ENCODE measurements at places on chromosomes 3 and 15.

- no peak for DNase-seq
Measured at GRCh38 chr3:43001556-43002121, 22.5 kb downstream of the GASK1A start.

GRCh38 chr15:63986751-63987341, 59.4 kb downstream of the DAPK2 start:
- DNase-seq, result no peak

DNA sequence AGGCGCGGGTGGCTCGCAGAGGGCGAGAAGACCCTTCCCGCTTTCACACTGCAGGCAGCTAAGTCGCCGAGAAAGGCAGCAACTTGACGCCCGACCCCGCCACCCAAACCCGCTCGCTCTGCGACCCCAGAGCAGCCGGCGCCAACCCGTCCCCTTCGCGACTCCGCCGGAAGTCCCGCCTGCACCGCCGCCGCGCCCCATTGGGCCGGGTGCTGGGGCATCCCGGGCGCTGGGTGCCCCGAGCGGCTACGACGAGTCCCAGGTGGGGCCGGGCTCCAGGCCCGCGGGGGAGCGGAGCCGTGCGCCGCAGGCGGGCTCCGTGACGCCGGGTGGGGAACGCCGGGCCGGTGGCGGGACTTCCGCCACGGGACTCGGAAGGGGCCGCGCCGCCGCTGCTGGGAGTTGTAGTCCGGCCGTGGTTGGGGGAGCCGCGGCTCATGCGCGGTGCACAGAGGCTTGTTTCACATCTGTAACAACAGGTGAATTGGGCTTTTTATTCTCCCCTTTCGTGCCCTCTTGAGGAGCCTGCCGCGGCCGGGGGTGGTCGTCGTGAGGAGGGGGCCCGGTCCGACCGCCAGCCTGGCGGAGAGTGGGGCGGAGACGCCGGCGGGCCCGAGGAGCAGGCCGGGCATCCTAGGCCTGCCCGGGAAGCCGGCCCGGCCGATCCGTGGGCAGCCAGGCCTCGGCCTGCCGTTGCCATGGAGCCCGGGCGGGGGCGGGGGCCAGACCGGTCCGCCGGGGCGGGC, at the start of gene DHX30:
Gene DHX30 (plus strand): TSS at position 405 of the 746 bp plus-strand sequence. CDS start 7,546 bp downstream, outside the sequence.
- peak; percentile 87 for DNase-seq

GRCh38 chr15:79400650-79401049, 31.5 kb upstream of the MINAR1 start:
- DNase-seq, result no peak

GRCh38 chr15:40263024-40263754, 19.7 kb downstream of the ANKRD63 start:
- DNase-seq, result no peak

DNA sequence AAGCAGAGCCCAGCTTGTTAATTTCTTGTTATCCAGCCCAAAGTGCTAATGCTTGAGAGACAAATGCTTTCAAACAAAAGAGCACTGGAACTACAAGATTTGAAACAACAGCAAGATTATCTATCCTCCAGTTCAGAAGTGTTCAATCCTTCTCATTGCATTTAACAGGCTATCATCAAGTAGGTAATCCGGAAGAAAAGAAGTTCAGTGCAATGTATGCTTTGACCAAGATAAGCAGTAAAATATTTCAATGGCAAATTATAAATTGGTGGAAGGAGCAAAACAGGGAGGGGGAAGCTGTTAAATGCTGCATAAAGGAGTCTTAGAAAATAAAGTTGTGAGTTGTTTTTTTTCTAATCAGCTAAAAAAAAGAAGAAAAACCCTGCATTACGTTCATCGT, 8.8 kb downstream of the LRIG1 start:
- no peak for DNase-seq

DNA sequence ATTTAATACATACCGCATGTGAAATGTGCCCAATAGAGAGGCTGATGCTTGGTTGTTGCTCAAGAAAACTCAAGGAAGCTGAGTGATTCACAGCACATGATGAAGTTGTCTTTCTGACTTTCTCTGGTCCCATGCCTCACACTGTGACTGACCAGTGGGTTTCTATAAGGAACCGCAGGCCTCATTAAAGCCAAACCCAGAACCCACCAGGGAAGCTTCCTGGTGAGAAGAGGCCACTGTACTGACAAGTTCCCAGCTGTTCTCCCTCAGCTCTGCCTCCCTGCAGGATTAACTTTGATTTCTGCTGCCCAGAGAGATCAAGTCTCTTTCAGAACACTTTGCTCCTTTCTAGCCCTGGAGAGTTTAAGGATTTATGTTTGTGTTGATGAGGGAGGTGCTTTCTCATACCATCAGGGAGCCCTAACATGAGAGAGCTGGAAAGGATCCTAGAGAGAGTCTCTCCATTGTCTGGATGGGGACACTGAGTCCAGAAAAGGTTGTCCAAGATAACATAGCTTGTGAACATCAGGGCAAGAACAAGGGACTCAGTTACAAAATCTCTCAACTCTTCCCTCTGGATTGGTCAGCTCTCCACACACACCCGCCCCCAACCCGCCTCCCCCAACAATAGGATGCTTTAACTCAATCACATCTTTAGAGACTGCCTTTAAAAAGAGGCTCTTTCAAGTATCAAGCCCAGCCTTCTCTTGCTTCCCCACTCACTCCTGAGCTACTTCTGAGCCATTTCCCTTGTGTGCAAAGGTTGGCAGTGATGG, 303.2 kb upstream of the TLE3 start:
- DNase-seq, result no peak

- no peak for DNase-seq
Measured at GRCh38 chr3:125552401-125552800, 32.4 kb upstream of the SNX4 start.

- DNase-seq, result no peak
Measured at GRCh38 chr3:65950340-65951326, 88.1 kb downstream of the MAGI1 start.

DNA sequence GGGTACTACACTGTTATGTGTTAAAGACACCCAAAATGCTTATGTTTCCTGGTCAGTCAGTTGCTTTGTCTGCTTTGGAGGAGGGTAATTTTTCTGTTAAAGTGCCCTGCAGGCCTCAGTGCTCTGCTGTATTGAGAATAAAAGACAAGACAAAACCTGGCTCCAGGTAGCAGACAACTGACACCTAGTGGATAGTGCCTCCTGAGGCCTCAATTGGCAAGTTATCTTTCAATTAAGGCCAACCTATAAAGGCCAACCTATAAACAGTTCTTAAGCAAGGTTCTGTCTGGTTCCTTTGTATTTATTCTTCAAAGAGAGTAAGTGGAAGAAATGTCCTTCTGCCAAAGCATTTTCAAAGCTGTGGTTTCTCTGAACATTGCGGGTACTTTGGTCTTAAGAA, 773.8 kb downstream of the MECOM start:
- DNase-seq, result no peak

DNA sequence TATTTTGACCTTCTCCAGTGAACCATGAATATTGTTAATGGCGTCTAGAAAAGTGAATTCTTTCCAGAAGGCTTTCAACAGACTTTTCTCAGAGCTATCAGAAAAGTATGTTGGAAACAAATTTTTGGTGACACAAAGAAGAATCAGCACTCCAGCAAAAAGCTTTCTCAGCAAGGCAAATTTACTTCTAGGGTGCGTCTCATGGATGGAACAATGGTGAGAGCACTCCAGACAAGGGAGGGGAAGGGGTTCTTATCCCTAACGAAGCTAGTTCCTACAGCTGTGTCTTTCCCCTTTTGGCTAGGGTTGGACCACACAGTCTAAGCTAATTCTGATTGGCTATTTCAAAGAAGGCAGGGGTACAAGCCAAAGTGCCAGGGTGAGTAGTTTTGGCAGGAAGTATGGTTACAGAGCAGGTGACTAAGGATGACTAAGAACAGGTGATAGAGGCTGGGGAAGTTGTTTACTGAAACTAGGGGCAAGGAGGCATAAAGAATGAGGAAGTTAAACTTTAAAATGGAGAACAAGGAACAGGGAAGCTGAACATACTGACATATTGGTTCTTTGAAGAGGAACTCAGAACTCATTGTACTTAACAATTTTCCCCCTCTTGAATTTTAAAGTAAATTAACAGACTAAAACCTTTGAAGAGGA, 959.8 kb downstream of the NAALADL2 start:
- DNase-seq, result no peak

GRCh38 chr3:192516820-192517219, 210.5 kb downstream of the FGF12 start:
- DNase-seq, result no peak

- DNase-seq, result peak; percentile 64
Measured at GRCh38 chr3:37243820-37244748, 69.7 kb upstream of the LRRFIP2 start.

GRCh38 chr3:99730870-99731269, 86.8 kb upstream of the CMSS1 start:
- DNase-seq, result no peak

- peak; percentile 56 for DNase-seq
Measured at GRCh38 chr3:135229018-135229495, 434.0 kb downstream of the EPHB1 start.

- DNase-seq, result no peak
Measured at GRCh38 chr3:134833453-134834163, 38.5 kb downstream of the EPHB1 start.

- no peak for DNase-seq
Measured at GRCh38 chr15:63763476-63764123, 70.1 kb downstream of the HERC1 start.

GRCh38 chr15:81485806-81486205, 111.8 kb upstream of the TMC3 start:
- peak; percentile 2 for DNase-seq

DNA sequence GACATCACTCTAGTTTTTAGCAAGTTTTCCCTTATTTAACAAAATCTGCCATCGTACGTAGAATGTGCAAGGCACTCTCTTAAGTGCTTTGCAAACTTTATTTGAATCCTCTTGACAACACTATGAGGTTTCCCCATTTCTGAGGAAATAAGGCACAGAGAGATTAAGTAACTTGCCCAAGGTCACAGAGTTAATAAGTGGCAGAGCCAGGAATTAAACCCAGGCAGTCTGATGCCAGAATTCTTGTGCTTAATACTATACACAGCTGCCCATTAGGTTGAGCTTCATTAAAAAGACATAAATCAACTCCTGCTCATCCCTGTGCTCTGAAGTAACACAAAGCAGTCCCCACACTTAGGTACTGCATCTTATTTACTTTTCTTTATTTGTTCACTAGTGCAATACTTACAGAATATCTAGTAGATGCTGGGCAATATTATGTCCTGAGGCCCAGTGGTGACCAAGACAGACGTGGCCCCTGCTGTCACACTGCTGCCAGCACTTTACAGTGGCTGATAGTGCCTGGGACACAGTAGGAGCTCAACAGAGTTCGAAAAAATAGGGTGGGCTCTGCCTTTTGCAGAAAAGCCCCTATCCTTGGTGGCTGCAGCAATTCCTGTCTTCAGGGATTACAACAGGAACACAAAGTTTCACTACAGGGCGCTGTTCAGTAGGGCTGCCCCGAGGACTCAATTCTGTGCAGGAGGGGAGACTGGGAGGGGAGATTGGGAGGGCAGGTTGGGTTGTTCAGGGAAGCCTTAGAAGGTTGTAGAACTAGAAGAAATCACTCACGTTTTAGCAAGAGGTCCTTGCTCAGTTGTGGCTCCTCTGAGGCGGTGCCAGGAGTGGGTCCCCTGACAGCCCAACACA, 138.3 kb upstream of the TPM1 start:
- no peak for DNase-seq

DNA sequence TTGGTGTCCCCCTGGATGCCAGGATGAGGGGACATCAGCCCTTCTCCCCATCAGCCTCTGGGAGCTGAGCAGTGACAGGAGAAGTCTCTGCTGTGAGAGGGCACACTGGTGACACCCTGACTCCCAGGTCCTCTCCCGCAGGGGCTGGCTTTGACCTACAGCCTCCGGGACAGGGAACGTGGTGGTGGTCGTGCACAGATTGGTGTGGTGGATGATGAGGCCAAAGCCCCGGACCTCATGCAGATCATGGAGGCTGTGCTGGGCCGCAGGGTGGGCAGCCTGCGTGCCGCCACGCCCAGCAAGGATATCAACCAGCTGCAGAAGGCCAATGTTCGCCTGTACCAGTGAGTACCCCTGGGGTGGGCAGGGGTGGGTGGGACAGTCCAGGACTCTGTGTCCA, 6.8 kb downstream of the VILL start:
- no peak for DNase-seq

DNA sequence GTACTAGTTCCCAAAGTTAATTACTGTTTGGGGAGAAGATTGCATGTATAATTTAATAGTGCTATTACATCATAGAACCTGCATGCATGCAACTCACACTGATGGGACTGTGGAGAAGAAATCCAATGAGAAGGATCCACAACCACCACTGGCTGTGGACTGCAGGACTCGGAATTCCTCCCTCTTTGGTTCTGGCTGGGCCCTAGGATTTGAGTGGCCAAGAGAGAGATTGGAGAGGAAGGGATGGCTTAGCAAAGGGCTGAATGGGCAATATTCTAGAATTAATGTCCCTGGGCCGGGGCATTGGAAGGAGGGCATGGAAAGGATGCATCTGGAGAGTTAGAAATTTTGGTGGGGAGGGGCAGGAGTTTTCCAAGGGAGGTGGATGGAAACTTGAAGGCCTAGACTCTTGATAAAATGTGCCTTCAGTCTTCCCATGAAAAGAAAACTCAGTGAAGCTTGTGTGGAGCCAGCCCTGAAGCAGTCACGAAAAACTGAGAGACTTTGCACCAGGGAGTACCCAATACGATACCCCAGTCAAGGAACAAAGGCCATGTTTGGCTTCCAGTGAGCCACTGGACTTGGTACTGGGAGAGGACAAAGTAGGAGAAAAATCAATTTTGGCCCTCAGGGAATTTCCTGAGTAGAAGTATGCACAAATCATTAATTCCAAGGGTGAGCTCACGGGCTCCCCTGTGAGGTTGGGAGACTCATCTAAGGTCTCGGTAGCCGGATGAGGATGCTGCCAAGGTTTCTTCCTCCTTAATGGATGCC, 31.4 kb upstream of the TPM1 start:
- no peak for DNase-seq

DNA sequence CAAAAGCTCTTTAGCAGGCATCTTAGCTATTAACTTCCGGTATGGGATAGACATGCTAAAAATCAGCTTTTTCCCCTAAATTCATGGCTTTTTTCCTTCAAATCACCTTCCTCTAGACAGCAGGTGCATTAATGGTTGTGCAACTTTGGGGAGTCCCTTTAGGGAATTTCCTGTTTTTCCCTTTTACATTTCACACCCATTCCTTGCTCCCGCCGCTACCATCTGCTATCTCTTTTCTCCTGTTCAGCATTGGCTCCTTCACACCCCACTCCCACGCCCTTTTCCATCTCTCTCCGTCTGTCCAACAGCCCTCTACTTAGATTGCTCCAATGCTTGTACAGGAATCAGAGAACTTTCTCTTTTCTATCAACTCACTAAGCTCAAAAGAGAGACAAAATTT, 43.4 kb downstream of the FEZF2 start:
- DNase-seq, result no peak

DNA sequence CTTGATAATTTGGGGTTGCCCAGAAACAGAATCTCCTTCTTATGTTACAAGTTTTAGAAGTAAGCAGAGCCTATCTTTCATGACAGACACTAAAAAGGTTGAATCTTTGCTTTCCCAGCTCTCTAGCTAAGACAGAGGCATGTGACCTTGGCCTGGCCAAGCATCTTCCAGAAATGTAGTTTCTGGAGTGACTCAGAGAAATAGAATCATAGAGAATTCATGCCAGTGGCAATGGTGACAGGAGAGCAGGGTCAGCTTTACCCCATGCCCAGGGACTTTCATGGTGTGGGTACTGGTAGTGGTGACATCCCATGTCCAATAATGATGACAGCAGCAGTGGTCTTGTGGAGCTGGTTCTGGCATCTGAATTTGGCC, 4.0 kb upstream of the PARP6 start:
- no peak for DNase-seq

- no peak for DNase-seq
Measured at GRCh38 chr3:178100908-178101307, 435.3 kb upstream of the KCNMB2 start.
